ENCODE measurements at places on chromosomes 13 and 19. TPM values are rescaled to one million over a fixed set of nuclear protein-coding genes. Genes with fewer than 3 reads are reported as not detected.
A peak's percentile ranks its signal among the peaks of the same experiment; 100 is the strongest.

TEAD2 gene
- total RNA-seq = 30.0 TPM

ZNF154 gene
- 11.6 TPM for total RNA-seq

C19orf33 gene
- 3.2 TPM for total RNA-seq

DNA sequence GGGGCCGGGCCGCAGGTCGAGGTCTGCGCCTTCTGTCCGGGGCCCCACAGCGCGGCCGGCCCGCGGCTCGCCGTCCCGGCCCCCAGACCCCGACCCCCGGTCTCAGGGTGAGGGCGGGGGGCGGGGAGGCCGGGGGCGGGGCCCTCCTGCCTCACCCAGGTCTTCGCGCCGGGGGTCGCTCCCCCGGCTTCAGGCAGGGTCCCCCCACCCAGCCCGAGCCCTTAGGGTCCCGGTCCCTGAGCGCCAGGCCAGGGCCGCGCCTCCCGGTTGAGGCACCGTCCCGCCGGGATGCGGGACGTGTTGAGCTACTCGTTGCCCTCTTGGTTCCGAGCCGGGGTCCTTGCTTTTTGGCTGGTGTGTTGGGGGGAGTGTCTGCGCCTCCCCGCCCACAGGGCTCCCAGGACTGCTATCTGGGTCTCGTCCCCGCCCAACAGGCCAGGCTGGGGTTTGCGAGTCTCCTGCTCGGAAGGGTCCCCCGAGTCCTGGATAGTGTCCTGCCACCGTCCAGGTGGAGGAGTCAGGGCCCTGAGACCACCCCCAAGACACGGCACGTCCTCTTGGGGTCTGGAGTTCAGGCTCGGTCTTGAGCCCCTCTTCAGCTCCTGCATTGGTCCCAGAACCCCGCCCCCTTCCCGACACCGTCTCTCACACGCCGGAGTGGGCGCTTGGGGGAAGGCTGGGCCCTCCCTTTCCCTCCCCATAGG lies 452 bp downstream of the PIAS4 start:
- peak overlapping the region; percentile 91 for H3K4me3 ChIP-seq
- no peaks in the 10 kb centered on the region for H3K27me3 ChIP-seq
- DNase-seq = no peak

DNA sequence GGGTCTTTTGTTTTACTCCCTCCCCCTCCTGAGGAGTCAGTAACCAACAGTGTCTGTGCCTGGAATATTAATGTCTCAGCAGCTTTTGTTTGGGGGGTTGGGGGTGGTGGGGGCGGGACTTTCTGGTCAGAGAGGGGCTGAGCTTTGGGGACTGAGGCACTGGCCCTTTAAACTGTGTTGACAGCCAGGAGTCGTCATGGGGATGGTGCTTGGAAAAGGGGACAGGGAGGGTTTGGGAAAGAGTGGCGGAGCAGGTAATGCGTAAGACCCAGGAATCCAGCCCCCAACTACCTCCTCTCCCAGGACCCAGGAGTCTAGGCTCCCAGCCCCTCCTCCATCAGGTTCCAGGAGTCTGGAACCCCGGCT lies 5.2 kb downstream of the CADM4 start:
- H3K4me3 ChIP-seq = peak overlapping the region; percentile 51
- no peaks in the 10 kb centered on the region for H3K36me3 ChIP-seq
- no peak overlapping the region for H3K27ac ChIP-seq
- no peak for DNase-seq
- H3K4me1 ChIP-seq = peaks cover 22% of the 10 kb centered on the region
- no peaks in the 10 kb centered on the region for H3K27me3 ChIP-seq

GRCh38 chr13:43994999-43995859 lies 115.5 kb downstream of the LACC1 start:
- no peaks in the 10 kb centered on the region for H3K36me3 ChIP-seq
- peaks cover 3% of the 10 kb centered on the region for H3K27me3 ChIP-seq
- no peak overlapping the region for H3K4me3 ChIP-seq
- no peaks in the 10 kb centered on the region for H3K4me1 ChIP-seq
- H3K27ac ChIP-seq = no peak overlapping the region
